NCI-H1048 (cell line): ENCODE measurements at places on chromosomes 16 and 17.

DNA sequence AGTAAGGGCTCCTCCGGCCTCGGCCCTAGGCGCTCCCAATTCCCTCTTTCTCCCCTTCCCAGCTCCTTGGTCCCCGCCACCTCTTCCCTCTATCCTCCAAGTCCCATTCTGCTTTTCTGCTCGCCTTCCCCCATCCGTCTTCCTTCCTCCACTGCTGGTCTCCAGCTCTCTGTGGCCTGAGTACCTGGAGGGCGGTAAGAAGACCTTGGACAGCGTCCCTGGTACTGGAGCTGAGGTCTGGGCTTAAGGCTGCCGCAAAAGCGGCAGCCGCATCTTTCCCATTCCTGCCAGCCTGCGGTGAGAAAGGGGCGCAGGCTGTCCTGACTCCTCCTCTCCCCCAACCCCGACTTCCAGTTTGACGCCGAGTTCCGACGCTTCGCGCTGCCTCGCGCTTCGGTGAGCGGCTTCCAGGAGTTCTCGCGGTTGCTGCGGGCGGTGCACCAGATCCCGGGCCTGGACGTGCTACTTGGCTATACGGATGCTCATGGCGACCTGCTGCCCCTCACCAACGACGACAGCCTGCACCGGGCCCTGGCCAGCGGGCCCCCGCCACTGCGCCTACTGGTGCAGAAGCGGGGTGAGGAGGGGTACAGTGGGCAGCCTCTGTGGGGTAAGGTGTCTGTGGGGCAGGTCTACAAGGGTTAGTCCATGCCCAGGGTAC lies 471 bp downstream of the PARD6A start:
- DNase-seq: no peak

DNA sequence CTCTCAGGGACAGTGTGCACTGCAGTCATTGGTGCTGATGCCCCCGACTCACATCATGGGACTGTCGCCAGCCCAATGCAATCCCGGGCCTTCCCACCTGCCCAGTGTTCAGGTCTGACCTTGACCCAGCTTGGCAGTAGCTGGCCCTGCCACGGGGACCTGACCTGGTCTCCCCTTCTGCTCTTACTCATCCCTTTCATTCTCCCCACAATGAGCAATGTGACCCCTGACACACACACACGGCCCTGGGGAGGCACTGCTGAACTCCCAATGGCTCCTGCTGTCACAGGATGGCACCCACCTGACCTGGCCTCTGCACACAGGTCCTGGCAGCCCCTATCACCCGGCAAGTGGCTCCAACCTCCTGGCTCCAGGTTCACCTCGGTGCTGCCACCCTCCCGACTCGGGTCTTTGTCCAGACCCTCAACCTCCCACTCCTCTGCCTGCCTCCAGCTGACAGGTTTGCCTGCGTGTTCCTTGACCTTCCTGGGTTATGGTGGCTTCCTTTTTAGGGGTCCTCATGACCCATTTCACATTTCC lies 6.6 kb downstream of the CD300C start:
- DNase-seq: no peak

GRCh38 chr17:63837962-63838600 lies 4.4 kb downstream of the SMARCD2 start:
- no peak for DNase-seq

- DNase-seq: no peak
These were observed 98.5 kb upstream of the HS3ST4 start for GRCh38 chr16:25593260-25593659.

DNA sequence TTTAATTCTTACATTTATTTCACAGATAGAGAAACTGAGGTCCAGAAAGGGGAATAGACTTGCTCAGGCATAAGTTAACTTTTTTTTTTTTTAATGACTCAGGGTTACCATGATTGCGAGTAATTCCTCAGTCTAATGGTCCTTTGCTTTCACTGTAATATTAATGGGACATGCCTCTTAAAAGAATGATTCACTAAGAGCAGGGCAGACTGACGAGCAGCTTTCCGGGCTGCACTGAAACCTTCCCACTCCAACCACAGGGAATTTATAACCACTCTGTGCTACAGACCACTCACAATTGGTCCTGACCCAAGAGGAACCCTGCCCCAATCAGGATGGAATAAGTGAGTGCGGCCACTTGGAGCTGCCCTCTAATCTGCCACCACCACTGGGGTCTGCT lies 5.7 kb downstream of the HOXB2 start:
- DNase-seq: no peak

GRCh38 chr16:67593288-67593687 lies 31.0 kb downstream of the CTCF start:
- DNase-seq: no peak

GRCh38 chr16:4344983-4345835 lies 5.9 kb downstream of the PAM16 start:
- DNase-seq: no peak

GRCh38 chr17:16910341-16910740 lies 61.6 kb downstream of the TNFRSF13B start:
- DNase-seq: no peak

DNA sequence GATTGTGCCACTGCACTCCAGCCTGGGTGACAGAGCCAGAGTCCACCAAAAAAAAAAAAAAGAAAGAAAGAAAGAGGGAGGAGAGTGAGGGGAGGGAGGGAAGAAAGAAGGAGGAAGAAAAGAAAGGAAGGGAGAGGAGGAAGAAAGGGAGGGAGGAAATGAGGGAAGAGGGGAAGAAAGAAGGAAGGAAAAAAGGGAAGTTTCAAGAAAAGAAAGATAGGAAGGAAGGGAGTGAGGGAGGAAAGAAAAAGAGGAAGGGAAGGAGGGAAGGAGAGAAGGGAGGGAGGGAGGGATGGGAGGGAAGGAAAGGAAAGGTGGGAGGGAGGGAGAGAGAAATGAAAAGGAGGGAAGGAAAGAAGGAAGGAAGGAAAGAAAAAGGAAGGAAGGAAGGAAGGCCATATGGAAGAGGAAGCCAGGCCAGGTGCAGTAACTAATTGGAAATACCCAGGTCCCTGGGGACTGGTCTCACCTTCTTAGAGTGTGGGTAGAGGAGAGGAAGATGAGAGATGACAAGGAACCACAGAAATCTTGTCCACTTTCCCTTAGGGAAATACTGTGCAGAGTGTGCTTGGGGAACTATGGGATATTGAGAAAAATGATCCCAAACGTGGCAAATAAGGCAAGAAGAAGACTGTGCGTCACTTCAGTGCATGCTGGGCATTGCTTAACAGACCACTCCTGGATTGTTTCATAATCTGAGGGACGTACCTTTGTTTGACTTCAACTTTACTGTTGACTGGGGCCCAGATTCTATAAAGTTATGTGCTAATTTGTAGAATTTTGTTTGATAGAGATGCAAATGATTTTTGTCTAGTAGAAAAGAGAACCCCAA lies 15.1 kb upstream of the CSNK2A2 start:
- no peak for DNase-seq

DNA sequence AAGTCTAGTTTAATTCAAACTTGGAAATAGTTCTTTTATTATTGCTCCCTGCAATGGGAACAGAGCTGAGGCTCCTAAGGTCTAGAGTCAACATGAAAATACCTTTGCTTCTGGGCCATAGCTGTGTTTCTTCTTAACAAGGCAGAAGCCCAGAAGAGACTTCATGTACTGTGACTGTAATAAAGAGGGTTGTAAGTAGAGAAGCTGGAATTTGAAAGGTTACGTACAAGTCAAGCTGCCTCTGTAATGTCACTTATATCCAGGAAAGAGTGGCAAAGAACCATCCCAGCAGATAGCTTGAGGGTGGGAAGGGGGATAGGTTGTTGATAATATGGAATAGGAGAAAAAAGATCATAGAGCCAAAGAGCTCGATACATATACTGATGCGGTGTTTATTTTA lies 248.6 kb downstream of the WWOX start:
- no peak for DNase-seq

- no peak for DNase-seq
These were observed 25.1 kb downstream of the CD300LG start for GRCh38 chr17:43871946-43872690.

DNA sequence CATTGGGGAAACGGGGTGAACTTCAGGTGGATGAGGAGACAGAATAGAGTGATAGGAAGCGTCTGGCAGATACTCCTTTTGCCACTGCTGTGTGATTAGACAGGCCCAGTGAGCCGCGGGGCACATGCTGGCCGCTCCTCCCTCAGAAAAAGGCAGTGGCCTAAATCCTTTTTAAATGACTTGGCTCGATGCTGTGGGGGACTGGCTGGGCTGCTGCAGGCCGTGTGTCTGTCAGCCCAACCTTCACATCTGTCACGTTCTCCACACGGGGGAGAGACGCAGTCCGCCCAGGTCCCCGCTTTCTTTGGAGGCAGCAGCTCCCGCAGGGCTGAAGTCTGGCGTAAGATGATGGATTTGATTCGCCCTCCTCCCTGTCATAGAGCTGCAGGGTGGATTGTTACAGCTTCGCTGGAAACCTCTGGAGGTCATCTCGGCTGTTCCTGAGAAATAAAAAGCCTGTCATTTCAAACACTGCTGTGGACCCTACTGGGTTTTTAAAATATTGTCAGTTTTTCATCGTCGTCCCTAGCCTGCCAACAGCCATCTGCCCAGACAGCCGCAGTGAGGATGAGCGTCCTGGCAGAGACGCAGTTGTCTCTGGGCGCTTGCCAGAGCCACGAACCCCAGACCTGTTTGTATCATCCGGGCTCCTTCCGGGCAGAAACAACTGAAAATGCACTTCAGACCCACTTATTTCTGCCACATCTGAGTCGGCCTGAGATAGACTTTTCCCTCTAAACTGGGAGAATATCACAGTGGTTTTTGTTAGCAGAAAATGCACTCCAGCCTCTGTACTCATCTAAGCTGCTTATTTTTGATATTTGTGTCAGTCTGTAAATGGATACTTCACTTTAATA lies 7.0 kb upstream of the TMEM235 start:
- DNase-seq: no peak

DNA sequence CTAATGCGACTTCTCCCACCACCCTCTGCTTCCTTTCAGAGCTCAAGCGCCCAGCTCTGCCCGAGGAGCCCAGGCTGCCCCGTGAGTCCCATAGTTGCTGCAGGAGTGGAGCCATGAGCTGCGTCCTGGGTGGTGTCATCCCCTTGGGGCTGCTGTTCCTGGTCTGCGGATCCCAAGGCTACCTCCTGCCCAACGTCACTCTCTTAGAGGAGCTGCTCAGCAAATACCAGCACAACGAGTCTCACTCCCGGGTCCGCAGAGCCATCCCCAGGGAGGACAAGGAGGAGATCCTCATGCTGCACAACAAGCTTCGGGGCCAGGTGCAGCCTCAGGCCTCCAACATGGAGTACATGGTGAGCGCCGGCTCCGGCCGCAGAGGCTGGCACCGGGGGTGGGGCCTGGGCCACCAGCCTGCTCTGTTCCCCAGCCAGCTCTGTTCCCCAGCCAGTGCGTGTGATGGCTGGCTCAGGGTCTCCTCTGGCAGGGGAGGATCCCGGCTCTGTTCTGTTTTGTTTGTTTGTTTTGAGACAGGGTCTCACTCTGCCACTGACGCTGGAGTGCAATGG lies 18.7 kb downstream of the CRISPLD2 start:
- DNase-seq: no peak

- DNase-seq: no peak
These were observed 14.2 kb upstream of the CCR7 start for GRCh38 chr17:40579471-40579870.

DNA sequence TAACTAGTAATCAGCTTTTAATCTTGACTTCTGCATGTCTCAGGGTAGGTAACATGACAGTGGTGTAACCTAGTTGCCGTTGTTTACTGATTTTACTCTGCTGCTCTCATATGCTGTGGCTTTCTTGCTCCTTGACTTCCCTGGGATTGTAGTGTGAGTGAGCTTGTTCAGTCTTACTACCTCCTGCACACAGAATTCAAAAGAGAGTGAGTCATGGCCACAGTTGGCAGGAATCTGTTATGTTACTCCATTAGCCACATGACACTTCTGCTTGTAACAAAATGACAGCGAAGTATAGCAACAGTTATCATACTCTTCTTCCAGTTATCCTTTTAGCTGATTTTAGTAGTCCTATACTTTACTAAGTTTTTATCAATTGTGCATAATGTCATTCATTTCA lies 18.8 kb downstream of the TNRC6A start:
- DNase-seq: no peak

- DNase-seq: no peak
These were observed 64.1 kb downstream of the ZFHX3 start for GRCh38 chr16:72983728-72984350.
